Activated CD4-positive, alpha-beta T cell treated with anti-CD3 and anti-CD28 coated beads for 24 hours (primary cell): ENCODE measurements at places on chromosomes 1 and 21.

DNA sequence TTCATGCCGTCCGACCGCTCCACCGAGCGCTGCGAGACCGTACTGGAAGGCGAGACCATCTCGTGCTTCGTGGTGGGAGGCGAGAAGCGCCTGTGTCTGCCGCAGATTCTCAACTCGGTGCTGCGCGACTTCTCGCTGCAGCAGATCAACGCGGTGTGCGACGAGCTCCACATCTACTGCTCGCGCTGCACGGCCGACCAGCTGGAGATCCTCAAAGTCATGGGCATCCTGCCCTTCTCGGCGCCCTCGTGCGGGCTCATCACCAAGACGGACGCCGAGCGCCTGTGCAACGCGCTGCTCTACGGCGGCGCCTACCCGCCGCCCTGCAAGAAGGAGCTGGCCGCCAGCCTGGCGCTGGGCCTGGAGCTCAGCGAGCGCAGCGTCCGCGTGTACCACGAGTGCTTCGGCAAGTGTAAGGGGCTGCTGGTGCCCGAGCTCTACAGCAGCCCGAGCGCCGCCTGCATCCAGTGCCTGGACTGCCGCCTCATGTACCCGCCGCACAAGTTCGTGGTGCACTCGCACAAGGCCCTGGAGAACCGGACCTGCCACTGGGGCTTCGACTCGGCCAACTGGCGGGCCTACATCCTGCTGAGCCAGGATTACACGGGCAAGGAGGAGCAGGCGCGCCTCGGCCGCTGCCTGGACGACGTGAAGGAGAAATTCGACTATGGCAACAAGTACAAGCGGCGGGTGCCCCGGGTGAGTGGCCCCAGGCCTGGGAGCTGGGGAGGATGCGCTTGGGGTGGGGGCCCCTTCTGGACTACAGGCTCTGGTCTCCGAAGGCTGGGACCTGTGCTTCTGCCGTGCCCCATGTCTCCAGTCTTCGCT, 1.1 kb downstream of the SKI start:
- DNase-seq = no peak

DNA sequence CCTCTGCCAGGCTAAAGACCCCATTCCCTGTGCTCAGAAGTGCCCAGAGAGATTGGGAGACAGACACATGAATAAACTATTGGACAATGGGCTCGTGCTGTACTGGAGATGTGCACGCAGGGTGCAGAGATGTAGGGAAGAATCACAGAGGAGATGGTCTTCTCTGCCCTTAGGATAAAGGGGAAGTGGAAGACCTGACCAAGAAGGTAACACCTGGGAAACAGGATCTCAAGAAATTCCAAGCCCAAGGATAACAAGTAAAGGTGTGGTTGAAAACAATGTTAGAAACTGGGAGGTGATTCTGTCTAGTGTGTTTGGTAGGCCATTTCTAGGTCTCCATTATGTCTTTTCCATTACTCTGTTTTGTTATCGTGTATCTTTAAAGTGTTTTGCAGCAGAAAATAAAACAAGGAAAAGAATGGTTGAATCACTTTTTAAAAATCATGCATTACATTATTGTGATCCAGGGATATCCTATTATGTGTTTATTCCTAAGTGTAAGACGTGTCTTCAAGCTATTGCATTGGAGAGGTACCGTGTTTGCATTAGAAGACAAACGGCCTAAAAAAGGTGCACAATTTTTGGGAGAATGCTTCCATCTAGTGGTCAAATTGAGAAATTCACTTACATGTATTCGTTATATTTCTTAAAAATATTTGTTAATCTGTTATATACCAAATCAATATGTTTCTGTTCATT, 40.8 kb upstream of the KCTD3 start:
- no peak for DNase-seq

GRCh38 chr1:145690587-145691558, 16.3 kb downstream of the PDZK1 start:
- no peak for DNase-seq

DNA sequence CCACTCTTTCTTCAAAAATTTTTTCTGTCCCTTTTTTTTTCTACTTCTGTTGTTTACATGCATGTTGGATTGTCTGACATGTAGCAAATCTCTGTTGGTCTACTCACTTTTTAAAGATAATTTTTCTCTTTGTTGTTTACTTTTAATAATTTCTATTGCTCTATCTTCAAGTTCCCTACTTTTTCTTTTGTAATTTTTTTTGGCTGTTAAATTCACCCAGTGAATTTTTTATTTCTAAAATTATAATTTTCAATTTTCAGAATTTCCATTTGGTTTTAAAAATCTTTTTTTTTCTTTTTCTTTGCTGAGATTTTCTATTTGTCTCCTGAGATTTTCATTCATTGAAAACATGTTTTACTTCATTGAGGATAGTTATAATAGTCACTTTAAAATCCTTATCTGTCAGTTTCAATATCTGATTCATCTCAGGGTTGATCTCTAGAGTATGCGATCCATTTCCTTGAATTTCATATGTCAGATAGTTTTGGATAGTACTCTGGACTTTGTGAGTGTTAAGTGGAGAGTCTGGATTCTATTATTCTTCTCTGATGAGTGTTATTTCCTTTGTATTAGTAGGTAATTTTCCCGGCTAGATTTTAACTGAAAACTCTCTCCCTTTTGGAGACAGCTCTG, 1.6 kb upstream of the TSEN15 start:
- DNase-seq = no peak

DNA sequence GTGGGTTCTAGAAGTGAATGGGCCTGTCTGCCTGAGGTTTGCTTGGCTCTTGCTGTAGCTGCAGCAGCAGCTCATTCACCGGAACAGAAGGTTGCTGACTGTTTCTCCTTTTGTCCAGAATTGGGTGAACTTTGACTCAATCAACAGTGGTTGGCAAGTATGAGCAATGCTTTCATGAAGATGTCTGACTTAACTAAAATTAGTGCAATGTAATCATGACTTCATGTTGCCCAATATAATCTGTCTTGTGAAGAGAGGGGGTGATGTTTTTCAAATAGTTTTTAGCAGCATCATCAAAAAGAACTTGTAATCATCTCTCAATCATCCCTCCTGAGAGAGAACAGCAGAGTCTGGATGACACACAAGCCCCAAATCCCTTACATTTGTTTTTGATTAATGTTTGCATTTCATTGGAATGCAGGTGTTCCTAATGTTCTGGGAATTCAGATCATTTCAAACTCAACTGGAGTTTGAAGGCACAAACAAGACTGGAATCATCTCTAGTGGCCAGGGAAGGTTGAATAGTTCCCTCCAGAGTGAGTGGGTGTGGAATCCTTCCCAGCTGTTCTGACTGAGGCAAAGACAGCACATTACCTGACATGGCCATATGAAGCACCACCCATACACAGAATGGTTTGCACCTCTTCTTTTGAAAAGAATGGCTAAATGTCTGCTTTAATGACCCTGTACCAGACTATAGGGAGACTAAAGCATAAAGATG, 82.9 kb downstream of the HLX start:
- DNase-seq = no peak

DNA sequence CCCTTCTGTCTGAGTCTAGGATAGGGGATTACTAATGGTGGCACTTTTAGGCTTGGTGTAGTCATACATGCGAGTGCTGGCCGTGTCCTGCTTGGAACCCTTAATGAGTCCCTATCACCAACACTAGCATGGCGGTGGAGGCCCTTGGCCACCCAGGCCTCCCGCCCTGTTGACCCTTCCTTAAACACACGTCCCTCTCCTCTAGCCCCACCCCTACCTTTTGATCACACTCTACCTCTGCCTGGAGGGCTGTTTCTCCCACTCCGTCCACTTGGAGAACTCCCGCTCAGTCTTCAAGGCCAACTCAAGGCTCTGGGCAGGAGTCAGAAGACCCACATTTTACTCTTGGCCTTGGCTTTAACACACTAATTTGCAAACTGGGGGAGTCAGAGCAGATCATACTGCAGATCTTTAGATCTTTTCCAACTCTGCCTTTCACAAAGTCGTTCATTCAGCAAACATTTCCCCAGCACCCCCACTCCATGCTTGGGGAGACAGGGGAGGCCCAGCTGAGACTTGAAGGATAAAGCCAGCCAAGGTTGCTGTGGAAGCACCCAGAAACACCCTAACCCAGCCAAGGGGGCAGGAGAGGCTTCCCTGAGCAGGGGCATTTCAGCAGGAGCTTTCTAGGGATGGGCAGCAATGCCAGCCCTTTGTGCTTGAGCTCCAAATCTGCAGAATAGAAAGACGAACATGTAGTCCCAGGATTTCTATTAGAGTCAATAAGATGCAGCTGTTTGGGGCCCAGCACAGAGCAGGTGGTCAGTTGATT, 1.9 kb downstream of the PODN start:
- no peak for DNase-seq

DNA sequence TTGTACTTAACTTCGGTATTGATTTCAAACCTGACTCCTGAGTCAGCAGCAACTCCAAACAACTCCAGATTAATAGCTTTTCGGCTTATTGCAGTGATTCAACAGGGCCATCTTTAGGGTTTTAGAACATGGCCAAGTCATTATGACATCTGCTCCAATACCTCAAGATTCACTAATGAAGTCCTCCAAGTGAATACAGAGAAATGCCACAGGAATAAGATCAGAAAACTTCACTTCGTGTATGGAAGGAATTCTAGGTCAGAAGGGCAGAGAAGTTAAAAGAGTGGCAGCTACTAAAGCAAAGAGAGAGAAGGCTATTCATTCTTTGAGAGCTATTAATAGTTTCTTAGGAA, 7.6 kb upstream of the C1orf116 start:
- no peak for DNase-seq

GRCh38 chr21:32316361-32317215, 17.9 kb downstream of the MRAP start:
- DNase-seq = no peak

GRCh38 chr1:180889325-180889724, 23.4 kb upstream of the KIAA1614 start:
- no peak for DNase-seq

DNA sequence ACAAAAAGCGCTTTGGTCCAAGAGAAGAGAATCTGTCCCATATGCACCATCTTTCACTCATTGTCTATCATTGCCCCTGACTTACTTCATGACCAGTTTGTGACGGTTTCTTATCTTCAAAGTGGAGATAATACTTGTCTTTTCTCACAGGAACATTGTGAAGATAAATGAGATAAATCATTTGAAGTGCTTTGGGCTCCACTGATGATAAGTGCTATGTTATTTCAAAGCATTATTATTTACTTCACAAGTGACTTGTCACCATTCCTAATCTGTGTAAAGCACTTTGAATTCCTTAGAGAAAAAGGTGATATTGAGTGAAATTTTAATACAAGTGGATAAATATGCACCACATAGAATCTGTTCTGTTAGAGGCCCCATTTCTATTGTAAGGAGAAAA, 731.6 kb upstream of the PTBP2 start:
- DNase-seq = no peak
